ENCODE measurements at places on chromosomes 6 and 20. TPM values are rescaled to one million over a fixed set of nuclear protein-coding genes. Genes with fewer than 3 reads are reported as not detected.

Gene SLC22A16
- total RNA-seq = not detected

Gene BTN2A1
- 7.0 TPM for total RNA-seq

DNA sequence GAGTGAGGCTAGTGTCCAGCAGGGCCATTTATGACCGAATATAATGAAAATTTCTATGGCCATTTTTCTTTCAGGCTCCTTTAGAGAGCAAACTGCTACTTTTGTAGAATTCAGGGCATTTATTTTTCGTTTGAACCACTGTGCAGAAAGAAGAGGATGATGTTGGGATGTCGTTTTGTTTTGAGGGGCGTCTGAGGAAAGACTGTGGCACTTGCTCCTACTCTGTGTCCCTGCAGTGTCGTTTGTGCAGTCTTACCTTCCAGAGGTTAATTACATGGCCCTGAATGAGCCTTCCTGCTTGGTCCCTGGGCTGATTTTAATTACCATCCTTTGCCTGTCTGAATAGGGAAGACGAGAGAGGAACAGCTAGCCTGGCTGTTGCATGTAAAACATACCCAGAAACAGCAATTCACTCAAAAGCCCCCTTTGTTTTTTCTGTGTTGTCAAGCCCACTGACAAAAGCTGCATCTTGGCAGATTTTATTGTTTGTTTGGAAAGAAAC is 65.3 kb downstream of the CTNNBL1 start:
- no peaks in the 10 kb centered on the region for H3K27me3 ChIP-seq
- no peak overlapping the region for H3K4me3 ChIP-seq
- DNase-seq = no peak
- H3K4me1 ChIP-seq = no peaks in the 10 kb centered on the region
- 0 out of 2 replicates have a peak, but pooled peaks cover 4% of the 10 kb centered on the region for H3K36me3 ChIP-seq
- no peak overlapping the region for H3K27ac ChIP-seq

- H3K27ac ChIP-seq = no peak overlapping the region
- DNase-seq = peak; percentile 50
- H3K36me3 ChIP-seq = no peaks in the 10 kb centered on the region
- no peaks in the 10 kb centered on the region for H3K4me1 ChIP-seq
- H3K4me3 ChIP-seq = no peak overlapping the region
Observed at GRCh38 chr6:152338335-152339125, 298.6 kb downstream of the SYNE1 start.

- H3K4me1 ChIP-seq = no peaks in the 10 kb centered on the region
- no peak overlapping the region for H3K4me3 ChIP-seq
- H3K27me3 ChIP-seq = no peaks in the 10 kb centered on the region
- H3K27ac ChIP-seq = no peak overlapping the region
Observed at GRCh38 chr6:110484321-110484720, 7.9 kb upstream of the SLC22A16 start.
